T-cell (primary cell): ENCODE measurements at places on chromosomes 16 and 17.

DNA sequence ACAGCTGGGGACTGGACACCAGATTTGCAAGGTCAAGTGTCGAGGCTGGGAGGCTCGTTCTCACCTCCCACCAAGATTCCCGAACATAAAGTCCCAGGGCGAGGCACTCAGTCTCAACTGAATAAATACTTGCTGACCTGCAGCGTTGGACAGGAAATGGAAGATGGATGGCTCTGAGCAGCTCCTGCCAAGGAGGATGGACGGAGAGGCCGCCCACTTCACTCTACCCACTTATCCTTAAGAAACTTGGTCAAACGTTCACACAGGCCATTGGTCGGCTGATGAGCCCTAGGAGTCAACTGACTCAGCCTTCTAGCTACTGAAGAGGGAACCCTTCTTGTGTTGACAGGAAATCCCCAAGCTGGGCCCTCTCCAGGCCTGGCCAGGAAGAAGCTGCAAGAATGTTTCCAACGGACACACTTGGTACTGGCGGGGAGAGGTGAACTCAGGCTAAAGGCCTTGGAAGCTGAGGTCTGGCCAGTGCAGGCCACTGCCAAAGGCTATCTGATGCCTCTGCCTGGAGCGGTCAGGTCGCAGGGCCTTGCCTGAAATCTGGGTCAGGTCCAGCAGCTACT lies 50.0 kb downstream of the VAC14 start:
- DNase-seq: no peak

- no peak for DNase-seq
Observed at GRCh38 chr16:22813223-22813947, 577 bp upstream of the HS3ST2 start.

GRCh38 chr17:21218101-21218500 lies 4.1 kb upstream of the TMEM11 start:
- no peak for DNase-seq

- DNase-seq: no peak
Observed at GRCh38 chr16:52787709-52788108, 240.8 kb upstream of the TOX3 start.

GRCh38 chr16:66273053-66273452 lies 93.4 kb upstream of the CDH5 start:
- DNase-seq: no peak

DNA sequence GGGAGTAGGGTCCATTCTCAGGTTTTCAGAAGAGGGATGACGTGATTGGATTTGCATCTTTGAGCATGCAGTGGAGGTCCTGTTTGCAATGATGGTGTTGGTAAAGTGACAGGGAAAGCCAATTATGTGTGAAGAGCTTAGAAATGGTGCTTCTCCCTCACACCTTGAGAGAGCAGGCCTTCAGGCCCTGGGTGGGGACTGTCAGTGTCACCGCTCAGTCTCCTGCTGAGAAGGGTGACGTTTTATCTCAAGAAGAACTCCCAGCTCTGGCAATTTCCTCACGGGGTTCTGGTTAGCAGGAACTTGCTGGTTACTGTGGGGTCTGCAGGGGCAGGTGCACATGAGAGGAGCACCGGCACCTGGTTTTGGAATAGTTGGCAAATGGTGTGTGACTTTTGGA lies 11.2 kb downstream of the PLCG2 start:
- DNase-seq: no peak

GRCh38 chr17:9839433-9839832 lies 13.7 kb downstream of the GLP2R start:
- no peak for DNase-seq

DNA sequence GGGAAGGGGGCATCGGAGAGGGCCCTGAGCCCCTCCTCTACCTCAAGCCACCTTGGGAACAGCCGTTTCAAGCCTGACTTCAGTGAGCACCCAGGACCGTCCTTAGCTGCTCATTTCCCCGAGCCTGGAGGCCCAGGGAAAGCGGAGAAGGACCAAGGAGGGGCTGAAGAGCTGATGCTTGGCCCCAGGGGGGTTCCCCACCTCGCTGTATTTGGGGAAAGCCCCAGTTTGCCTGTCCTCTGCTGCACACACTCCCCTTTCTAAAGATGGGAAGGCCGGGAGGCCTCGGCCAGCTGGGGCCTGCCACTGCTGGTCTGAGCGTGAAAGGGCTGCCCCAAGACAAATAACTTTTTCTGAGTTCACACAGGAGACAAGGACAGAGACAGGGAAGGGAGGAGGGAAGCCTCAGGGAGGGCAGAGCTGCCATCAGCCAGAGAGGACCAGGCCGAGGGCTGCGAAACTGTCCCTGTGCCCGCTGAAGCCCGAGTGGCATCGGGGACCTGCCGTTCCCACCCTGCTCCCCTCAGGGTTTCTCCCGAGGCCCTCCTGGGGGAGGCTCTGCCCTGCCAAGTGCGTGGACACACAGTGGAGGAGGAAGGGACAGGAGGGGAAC lies 11.6 kb downstream of the ZACN start:
- DNase-seq: no peak
